ENCODE measurements at places on chromosomes 12 and 14.
A peak's percentile ranks its signal among the peaks of the same experiment; 100 is the strongest.

DNA sequence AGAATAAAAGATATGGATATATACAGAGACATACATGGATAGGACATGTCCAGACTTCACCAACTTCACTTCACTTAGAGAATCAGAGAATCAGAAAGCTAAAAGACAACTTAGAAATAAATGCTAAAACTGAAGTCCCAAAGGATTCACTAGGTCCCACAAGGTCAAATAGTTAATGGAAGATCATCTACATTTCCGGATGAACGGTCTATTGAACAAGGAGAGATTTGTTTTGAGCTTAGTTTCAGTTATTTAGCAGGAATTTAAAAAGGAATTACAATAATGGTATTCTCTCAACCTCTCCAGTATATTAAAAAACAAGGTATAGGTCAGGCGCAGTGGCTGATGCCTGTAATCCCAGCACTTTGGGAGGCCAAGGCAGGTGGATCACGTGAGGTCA, 187.0 kb downstream of the MED13L start:
- DNase-seq = no peak

DNA sequence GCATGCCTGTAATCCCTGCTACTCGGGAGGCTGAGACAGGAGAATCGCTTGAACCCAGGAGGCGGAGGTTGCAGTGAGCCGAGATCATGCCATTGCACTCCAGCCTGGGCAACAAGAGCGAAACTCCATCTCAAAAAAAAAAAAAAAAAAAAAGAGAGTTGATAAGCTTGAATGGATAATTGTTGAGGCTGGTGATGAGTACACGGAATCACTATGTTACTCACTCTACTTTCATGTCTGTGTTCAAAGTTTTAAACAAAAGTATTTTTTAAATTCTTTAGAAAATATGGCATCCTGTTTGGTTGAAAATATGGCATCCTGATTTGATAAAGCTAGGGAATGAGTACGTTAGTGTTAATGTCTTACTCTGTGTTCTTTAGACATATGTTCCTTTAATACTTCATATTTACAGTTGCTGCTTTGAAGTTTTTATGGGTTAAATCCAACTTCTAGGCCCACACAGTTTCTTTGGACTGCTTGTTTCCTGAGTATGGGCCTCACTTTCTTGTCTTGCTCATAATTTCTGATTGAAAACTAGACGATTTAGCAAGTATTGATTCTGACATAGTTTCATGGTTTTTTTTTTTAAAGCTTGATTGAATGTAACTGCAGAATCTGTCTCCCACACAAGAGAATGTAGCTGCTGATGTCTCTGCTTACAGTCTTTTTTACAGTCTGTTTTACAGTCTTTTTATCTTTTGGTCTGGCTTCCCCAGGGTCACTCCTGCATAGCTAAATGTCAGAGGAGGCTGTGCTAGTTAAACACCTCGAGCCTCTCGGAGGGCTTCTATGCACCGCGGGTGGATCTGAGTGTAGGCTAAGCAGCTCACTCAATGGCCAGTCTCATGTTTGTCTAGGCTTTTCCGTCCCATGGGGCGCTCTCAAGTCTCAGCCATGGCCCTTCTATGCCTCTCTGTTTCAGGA, 14.1 kb upstream of the FBLN5 start:
- DNase-seq = peak; percentile 15

DNA sequence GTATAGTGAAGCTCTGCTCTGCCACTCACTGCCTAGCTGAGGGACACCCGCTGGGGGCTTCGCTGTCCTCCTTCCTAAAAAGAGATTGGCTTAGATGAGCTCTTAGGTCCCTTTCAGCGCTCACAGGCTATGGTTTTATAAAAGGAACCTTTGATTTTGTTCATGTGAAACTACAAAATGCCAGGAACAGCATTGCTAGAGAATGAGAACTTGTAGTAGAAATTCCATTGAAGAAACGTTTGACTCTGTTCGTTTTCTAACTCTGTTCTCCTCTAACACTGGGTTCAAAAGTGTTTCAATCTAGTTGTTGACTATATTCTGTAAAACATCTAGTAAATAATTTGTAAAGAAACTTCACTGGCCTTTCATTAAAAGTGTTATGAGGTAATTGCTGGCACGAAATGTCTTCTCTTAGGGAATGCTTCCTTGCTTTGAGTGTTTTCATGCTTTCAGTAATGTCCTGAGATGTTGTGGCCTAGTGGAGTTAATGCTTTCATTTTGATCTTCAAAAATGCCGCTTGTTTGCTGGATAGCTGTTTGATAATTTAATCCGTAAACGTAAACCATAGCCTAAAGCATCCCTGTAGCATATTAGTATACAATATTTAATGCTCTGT, 1.6 kb downstream of the MARK3 start:
- no peak for DNase-seq

- no peak for DNase-seq
Measured at GRCh38 chr14:52575858-52576257, 23.2 kb downstream of the GPR137C start.

DNA sequence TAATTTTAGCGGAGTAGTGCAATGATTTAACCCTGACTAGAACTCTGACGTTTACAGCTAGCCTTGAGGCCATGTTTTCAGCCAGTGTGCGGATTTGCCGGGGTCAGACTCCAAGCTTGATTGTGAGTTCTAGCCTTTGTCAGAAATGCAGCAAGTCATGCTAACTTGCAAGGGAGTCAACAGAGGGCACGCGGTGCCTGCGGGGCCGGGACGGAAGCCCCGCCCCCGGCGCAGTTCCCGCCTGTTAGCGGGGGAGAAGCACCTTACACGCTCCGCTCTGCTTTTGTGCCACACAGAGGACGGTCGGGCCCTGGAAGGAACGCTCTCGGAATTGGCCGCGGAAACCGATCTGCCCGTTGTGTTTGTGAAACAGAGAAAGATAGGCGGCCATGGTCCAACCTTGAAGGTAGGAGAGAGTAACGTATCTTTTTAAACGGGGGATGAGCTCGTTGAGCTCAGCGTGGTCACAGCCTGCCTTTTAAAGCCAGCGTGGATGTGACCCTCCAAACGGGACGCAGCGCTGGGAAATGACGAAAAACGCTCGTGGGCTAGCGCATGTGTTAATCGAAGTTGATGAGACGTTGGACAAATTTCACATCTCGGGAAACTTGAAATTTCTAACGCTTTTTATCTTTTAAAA, 14.8 kb upstream of the EID3 start:
- DNase-seq = peak; percentile 86

DNA sequence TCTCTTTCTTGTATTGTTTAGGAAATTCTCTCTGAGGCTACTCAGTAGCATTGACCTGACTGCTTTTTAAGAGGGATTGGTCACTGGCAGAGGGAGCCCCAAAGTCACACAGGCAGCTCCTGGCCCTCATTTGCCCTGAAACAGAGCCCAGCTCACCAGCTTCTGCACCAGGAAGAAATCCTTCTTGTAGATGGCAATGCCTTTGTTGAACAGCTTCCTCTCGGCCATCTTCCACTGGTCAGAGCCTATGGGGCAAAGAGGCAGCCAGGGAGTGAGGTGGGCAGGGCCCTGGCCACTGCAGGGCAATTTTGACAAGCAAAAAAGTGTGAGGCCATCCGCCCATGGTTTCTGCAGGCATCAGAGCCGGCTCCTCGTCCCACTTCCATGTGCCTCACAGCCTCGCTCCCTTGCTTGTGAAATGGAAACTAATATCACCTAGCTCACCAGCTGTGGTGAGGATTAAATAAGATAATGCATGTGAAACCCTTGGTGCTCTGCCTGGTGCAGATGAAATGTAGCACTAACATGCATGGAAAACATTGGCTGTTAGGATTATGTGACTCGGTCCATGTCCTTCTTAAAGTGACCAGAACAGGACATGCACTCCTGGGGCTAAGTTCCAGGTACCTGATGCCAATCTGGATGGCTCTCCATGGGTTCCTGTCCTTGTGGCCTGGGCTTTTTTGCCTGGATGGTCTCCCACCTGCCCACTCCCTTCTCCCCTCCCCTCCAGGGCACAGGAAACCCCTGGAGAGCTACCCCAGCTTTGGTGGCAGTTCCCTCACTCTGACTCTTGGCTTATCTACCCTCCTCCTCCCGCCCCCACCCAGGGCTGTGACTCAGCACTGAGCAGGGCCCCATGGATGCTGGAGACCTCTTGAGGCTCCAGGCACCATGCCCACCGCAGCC, 11.2 kb upstream of the PNMA1 start:
- no peak for DNase-seq

DNA sequence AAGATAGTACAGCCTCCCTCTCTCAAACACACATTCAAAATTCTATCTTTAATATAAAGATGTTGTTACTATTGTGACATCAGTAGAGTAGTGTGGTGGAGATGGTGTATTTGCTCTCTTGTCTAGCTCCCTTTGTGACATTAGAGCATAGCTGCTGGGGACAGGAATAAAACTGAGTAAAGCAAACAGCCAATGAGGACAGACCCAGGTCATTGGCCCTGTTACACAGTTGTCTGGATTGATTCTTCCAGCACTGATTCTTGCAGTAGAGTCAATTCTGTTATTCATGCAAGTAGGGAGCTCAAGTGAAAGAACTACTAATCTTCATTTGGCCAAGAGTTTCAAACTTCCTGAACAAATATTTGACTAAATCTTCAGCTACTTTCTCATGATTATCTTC, 72.4 kb downstream of the SCN8A start:
- DNase-seq = no peak

- no peak for DNase-seq
Measured at GRCh38 chr14:64700894-64701293, 3.3 kb upstream of the PLEKHG3 start.

GRCh38 chr12:128170181-128170580, 96.8 kb upstream of the TMEM132C start:
- DNase-seq = no peak

- no peak for DNase-seq
Measured at GRCh38 chr12:128510511-128510910, 243.5 kb downstream of the TMEM132C start.

GRCh38 chr14:64721391-64721791, 17.2 kb downstream of the PLEKHG3 start:
- DNase-seq = no peak

GRCh38 chr14:104717137-104717536, 6.9 kb upstream of the ADSS1 start:
- no peak for DNase-seq

- DNase-seq = no peak
Measured at GRCh38 chr12:119263466-119263865, 71.1 kb upstream of the CCDC60 start.

DNA sequence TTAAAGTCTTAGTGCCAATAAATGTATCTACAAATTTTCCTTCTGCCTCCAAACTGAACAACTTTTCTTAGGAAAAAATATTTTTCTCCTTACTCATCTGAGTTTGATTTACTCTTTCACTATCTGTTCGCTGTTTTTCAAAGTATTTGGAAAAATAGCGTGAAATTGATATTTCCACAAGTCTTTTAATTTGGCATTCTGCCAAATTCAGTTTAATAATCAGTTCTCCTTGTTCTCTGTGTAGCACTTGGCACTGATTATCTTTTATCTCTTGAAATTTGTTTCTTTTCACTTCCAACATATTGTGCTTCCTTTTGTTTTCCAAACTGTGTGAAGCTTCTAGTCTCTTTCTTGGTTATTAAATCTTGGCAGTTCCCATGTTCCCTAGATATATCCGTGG, 559.8 kb downstream of the RPL10L start:
- no peak for DNase-seq

DNA sequence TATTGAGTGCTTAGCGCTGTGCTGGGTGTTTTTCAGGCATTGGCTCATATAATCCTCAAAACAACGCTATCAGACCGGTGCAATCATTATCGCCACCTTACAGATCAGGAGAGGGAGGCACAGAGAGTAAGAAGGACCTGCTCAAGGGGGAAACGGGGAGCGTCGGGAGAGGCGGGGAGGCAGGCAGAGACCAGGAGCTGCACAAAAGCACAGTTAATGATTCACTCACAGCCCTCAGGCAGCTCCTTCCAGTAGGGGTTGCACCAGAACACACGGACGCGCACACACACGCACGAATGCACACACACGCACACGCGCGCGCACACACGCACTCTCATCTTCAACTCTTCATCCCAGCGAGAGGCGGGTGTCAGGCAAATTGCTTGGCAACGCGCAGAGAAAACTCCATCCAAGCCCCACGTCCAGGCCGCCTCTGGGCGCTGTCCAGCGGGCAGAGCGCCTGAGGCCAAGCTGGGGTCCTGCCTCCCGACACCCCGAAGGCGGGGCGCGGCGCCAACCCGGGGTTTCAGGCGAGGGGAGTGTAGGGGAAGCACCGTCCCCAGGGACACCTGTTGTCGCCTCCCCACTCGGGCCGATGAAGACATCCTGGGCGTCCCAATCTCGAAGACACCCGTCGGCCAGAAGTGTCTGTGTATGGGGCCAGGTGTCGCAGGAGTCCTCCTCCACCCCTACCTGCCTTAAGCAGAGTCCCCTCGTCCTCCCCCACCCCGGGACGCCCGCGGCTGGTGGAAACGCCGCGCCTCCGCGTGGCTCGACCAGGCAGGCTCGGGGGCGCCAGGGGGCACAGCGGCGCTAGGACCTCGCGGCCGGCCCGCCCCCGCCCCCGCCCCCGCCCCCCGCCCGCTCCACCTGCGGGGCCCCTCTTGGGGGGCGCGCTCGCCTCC, 35.5 kb upstream of the STON2 start:
- DNase-seq = peak; percentile 42

DNA sequence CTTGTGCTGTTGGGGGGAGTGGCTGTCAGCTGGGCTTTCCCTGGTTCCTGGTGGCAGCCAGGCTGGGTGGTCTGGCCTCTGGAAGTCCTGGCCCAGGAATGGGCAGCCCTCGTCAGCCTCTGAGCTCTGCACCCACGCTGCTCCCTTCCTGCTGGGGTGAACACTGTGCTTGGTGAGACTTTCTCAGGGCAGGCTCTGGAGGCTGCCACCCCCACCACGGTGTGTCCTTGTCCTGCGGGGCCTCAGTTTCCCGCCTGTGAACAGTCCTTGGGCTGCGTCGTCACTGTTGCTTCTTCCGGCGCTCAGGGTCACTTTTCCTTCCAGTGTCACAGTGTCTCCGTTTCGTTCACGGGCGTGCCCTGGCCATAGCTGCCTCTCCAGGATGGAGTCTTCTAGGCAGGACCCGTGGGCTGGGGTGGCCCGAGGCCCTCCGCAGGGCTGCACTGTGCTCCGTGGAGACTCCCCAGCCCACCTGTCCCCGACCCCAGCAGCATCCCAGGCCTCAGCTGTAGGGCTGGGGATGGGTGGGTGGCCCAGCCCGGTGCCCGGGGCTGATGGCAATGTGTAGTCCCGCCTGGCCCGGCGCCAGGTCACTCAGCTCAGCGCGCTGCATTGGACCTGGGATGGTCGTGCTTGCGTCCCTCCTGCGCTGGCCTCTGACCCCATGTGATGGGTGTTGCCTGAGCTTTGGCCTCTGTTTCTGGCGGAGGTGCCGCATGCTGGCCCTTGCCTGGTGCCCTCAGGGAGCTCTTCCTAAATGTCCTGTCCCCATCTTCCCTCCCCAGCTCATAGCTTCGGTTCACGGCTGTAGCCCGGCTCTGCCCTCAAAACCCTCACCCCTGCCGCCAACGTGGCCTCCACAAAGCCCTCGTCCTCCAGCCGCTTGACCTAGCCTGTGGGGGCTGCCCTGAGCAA, 6.8 kb downstream of the KIF26A start:
- no peak for DNase-seq

- no peak for DNase-seq
Measured at GRCh38 chr12:117699118-117699517, 269.7 kb downstream of the KSR2 start.

- no peak for DNase-seq
Measured at GRCh38 chr12:7403466-7403865, 40.5 kb downstream of the CD163L1 start.

- no peak for DNase-seq
Measured at GRCh38 chr14:105161309-105161708, 7.3 kb downstream of the JAG2 start.

All from HEK293T (cell line).